ENCODE measurements at places on chromosomes 5 and 9. TPM values are rescaled to one million over a fixed set of nuclear protein-coding genes. Genes with fewer than 3 reads are reported as not detected.

The ADAMTS13 gene
- total RNA-seq: 7.1 TPM

The CCDC180 gene
- 4.0 TPM for total RNA-seq

The RIGI gene
- 9.4 TPM for total RNA-seq

The INSL6 gene
- total RNA-seq: not detected

The CD72 gene
- total RNA-seq: 2.4 TPM

The ADAMTS12 gene
- 2.2 TPM for total RNA-seq

The DOCK2 gene
- 21.6 TPM for total RNA-seq

The CDH6 gene
- total RNA-seq: 75.9 TPM

The THOC3 gene
- 45.8 TPM for total RNA-seq

The ADAMTS16 gene
- total RNA-seq: 0.78 TPM

The C9orf50 gene
- 1.0 TPM for total RNA-seq

The HRCT1 gene
- 2.0 TPM for total RNA-seq
